ENCODE measurements at places on chromosomes 12 and 14.

GRCh38 chr12:23929906-23930305 lies 19.6 kb downstream of the SOX5 start:
- no peak for DNase-seq

- no peak for DNase-seq
Observed at GRCh38 chr12:123696207-123696606, 15.9 kb upstream of the ATP6V0A2 start.

GRCh38 chr12:112107306-112108201 lies 1.0 kb downstream of the NAA25 start:
- DNase-seq, result no peak

GRCh38 chr12:24200010-24200409 lies 250.5 kb upstream of the SOX5 start:
- no peak for DNase-seq

GRCh38 chr12:105843561-105843960 lies 295.2 kb downstream of the NUAK1 start:
- no peak for DNase-seq

DNA sequence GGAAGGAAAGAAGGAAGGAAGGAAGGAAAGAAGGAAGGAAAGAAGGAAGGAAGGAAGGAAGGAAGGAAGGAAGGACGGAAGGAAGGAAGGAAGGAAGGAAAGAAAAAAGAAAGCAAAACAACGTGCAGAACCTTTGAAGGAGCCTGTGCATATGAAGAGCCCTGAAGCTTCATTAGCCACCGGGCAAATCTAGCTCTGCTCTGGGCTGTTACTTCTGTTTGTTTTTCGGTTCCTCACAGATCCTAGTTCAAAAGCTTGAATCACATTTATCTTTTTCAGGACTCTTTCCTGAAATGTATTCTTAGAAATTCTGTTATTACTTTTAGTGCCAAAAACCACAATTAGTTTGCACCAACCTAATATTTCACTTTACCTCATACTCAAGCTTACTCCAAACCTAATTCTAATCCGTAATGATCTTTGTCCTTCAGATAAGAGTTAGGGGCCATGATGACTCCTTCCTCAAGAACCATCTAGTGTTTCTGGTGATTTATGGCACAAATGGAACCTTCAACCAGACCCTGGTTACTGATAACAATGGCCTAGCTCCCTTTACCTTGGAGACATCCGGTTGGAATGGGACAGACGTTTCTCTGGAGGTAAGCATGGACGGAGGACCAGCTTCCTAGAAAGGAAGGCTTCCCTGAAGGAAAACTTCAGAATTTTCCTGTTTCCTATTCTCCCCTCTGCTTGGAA lies 18.7 kb downstream of the A2ML1 start:
- DNase-seq, result no peak

- DNase-seq, result no peak
Observed at GRCh38 chr12:82818271-82819035, 131.7 kb downstream of the TMTC2 start.

- no peak for DNase-seq
Observed at GRCh38 chr12:9643266-9643660, 26.2 kb upstream of the CLEC2D start.

DNA sequence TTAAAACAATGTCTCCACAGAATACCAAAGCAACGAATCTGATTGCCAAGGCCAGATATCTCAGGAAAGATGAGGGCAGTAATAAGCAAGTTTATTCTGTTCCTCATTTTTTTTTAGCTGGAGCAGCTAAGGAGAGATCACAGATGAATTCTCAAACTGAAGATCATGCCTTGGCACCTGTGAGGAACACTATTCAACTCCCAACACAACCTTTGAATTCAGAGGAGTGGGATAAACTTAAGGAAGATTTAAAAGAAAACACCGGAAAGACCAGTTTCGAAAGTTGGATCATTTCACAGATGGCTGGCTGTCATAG lies 994 bp downstream of the PRORP start:
- DNase-seq, result no peak

DNA sequence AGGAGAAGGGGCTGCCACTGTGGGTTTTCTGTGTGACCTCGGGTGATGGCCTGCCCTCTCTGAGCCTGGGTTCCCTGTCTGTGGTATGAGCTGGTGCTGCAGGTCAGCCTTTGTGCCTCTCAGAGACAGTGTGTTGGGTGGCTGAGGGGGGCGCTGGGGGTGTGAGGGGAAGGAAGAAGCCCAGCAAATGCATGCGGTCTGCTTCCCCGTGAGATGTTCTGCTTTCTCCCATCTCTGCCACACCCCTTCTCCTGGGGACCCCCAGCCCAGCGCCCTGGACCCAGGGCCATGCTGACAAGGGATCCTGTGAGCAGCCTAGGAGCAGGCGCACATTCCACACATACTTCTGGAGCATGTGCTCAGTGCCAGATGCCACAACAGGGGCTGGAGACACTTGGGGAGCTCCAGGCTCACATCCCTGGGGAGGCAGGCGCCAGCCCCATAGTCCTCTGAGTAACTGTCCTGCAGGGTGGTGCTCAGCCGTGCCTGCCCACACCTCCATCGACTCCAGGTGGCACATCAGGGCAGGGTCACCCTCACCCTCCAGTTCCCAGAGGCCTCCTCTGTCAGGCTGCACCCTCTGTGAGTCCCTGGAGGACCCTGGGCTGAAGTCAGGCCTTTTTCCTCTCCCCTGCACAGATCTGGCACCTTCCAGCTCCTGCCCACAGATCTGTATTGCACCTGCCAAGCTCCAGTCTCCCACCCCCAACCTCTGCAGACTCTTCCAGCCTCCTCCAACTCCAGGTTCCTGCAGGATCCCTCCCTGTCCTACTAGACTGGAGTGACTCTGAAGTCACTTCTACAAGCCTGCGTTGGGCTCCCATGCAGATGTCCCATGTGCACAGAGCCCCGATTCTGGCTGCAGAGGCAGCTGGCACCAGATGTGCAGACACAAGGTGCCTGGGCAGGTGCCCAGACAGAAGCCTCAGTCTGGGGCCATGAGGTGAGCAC lies 205.6 kb downstream of the KIF26A start:
- DNase-seq, result no peak

DNA sequence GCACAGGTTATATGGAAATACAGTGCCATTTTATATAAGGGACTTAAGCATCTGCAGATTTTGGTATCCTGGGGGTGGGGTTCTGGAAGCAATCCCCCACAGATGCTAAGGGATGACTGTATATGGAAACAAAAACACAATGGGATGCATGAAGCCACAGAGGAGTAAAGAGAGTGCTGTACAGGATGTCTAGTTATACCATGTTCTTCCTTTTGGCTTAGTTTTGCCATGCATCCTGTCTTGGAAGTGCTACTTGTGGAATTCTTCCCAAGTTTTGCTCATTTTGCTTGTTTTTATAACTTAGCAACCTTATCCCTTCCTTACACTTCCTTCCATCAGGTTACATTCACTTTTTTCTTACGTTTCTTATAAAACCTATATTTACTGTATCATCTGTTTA lies 55.6 kb downstream of the TRMT5 start:
- DNase-seq, result no peak

GRCh38 chr14:99562856-99563748 lies 40.9 kb downstream of the CCDC85C start:
- no peak for DNase-seq

DNA sequence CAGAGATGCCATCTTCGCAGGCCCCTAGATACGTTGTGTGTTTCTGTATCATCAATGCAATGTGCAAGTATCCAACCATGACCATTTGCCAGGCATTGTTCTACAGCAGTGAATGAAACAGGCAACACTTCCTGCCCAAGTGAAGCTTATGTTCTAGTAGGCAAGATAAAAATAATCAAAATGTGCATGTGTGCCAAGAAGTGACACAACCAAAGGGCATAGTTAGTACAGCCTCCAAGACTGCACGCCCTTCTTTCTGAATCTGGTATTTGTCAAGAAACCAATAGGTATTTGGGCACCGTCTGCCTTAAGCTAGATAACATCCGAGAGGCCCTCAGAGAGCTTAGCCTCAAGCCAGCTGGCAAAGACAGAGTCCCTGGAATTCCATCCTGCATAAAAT lies 152.0 kb downstream of the TMEM132C start:
- no peak for DNase-seq

DNA sequence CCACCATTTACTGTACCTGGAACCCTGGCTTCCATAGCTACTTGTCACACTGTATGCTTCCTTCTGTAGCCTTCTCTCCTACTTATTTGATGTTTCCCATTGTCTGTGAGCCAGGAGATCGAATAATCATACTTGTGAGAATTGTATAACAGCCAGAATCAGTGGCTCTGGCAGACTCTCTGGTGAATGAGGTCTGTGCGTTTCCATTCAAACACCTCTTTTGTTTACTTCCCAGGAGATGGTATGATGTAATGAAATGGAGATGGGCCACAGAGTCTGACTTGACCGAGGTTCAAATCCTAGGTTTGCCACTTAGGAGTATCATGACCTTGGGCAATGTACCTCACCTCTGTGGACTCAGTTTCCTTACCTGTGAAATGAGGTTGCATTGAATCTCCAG lies 35.7 kb upstream of the CLMN start:
- no peak for DNase-seq

DNA sequence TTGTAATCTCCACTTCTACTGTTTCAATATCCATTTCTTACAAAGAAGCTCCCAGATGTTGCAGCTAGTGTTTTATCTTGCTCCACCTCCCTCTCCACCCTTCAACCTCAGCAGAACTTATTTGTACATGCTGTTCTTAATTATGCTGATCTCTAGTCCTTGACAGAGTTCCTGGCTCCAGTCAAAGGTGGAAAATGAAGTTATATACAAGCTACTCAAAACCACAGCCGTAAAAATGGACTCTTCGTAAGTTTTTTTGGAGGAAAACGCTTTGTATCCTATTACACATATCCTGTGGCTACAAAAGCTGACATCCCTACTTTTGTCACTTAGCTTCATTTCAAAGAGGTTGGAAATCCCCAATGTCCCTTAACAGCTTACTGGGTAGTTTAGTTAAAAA lies 1.3 kb downstream of the CLEC1A start:
- DNase-seq, result no peak

- no peak for DNase-seq
Observed at GRCh38 chr12:69417741-69418167, 52.4 kb upstream of the FRS2 start.

DNA sequence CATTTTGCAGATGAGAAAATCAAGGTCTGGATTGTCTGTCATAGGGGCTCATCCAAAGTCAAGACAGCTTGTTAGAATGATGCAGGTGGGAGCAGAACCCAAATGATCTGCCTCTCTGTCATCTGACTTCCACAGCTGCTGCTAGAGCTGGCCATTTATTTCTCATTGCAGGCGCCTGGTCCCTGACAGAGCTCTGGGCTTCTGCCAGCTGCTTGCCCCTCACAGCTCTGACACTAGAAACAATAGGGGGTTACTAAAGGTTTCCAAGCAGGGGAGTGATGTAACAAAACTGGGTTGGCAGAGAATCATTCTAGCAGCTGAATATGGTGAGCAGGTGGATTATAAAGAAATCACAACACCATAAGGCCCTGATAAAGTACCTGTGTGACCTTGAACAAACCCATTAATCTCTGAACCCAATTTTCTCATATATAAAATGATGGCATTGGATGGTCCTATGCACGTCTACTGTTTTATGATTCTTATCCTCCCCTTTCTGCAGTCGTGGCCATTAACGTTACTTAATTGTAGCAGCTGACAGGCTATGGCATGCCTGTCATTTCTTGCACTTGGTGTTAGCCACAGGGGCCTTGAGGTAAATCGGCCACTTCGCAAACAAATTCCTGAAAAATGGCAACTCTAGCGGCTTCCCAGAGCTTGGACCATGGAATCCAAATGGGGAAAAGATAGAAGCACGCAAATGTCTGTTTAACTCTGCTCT lies 134.6 kb downstream of the RMST start:
- no peak for DNase-seq

DNA sequence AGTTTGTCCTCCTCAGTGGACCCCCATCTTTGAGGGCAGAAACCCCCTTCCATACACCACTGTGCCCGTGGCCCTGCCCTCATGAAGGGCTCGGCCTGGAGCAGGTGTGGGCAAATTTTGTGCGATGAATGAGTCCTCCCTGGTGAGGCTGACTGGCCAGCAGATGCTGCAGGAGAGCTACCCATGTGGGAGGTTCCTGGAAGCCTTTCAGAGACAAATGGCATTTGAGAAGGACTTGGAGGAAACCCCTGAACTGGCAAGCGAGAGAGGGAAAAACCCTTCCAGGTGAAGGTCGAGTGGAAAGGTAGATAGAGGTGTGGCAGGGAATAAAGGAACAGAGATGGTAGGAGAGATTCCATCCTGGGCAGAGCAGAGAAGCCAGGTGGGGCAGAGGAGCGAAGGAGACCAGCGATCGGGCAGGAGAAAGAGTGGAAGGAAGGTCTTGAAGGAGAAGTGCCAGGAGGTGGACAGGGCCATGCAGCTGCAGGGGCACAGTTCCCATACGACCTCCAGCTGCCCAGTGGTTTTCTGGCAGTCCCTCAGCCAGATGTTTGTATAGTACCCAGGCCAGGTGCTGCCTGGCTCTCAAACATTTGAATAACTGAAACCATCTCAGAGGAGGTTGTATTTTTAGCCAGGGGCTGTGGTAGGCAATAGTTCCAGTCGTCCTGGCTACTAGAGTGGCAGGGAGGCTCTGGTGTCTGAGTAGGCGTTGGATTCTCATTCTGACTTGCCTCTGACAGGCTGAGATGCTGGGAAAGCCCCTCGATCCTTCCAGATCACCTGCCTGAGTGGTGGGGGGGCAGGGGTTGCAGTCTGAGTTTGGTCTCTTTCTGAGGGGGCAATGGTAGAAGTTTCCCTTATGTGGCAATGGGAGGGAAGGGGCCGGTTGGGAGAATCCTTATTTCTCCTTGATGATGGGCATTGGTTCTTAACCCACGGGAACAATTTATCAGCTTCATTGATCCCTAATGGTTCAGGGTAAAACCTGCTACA lies 40.1 kb downstream of the FBXL14 start:
- no peak for DNase-seq

DNA sequence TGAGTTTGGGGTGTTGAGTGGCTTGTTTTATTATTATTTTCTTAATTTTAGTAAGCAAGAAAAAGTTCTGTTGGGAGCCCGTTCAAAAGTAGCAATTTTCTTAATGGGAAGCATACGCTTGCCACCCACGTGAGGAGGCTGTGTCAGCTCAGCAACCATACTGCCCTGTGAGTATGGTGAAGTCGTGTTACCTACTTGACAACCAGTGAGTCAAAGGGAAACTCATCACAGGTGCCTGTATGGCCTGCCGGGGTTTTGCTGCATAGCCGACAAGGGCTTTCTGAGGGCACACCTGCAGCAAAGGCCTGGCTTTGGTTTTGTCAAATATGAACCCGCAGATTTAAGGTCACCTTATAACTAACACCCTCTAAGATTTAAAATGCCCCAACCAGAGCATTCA lies 31.1 kb downstream of the PITPNM2 start:
- peak; percentile 59 for DNase-seq

DNA sequence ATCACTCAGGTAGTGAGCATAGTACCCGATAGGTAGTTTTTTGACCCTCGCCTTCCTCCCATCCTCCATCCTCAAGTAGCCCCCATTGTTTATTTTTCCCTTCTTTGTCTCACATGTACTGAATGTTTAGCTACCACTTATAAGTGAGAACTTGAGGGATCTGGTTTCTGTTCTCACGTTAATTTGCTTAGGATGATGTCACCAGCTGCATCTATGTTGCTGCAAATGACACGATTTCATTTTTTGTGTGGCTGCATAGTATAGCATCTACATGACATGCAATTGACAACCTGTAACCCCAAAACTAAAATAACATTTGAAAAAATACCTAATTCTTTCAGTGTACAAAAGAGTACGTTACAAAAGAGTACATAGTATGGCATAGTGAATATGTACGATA lies 254.0 kb upstream of the NOVA1 start:
- DNase-seq, result no peak

- no peak for DNase-seq
Observed at GRCh38 chr14:72522847-72523246, 371.1 kb downstream of the DPF3 start.

Measured in memory B cell (primary cell).